Lung (tissue), 17 donors: ENCODE measurements at places on chromosomes 16 and 17. TPM values are rescaled to one million over a fixed set of nuclear protein-coding genes. Genes with fewer than 3 reads are reported as not detected.

Gene KRTAP17-1
- total RNA-seq, result not detected

Gene RDM1
- total RNA-seq, result not detected

Gene KRT24
- total RNA-seq, result not detected

Gene ADORA2B
- total RNA-seq, result 9.3 TPM

Gene CLEC10A
- total RNA-seq, result 3.7 TPM

Gene GOSR1
- 40.7 TPM for total RNA-seq

Gene TPSD1
- not detected for total RNA-seq

- H3K4me1 ChIP-seq, result peaks cover 3% of the 10 kb centered on the region
- H3K4me3 ChIP-seq, result no peak overlapping the region
- DNase-seq, result peak; percentile 84
These were observed 4.6 kb downstream of the DHX58 start for GRCh38 chr17:42107597-42108576.

DNA sequence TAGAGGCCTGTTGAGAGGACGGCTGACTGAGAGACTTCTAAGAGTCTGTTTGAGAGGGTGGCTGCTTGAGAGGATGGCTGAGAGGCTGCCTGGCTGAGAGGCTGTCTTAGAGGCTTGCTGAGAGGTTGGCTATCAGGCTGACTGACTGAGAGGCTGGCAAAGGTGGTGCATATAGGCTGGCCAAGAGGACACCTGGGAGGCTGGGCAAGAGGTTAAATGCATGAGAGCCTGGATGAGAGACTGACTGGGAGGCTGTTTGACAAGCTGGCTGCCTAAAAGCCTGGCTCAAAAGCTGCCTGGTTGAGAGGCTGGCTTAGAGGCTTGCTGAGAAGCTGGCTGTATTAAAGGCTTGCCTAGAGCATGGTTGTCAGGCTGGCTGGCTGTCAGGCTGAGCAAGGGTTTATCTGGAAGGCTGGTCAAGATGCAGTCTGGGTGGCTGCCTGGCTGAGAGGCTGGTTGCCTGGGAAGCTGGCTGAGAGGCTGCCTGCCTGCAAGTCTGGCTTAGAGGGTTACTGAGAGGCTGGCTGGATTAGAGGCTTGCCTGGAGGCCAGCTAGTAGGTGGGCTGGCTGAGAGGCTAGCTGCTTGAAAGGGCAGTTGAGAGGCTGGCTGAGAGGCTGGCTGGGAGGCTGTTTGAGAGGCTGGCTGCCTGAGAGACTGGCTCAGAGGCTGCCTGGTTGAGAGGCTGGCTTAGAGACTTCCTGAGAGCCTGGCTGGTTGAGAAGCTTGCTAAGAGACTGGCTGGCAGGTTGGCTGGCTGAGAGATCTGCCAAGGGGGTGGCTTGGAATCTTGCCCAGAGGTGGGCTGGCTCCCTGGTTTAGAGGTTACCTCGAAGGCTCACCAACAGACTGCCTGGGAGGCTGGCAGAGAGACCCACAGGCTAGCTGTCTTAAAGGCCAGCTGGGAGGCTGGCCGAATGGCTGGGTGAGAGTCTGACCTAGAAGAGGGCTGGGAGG is 38.3 kb upstream of the ACSM2B start:
- no peaks in the 10 kb centered on the region for H3K27me3 ChIP-seq
- no peaks in the 10 kb centered on the region for H3K36me3 ChIP-seq
- H3K27ac ChIP-seq, result peak overlapping the region; percentile 44
- no peak overlapping the region for H3K4me3 ChIP-seq

DNA sequence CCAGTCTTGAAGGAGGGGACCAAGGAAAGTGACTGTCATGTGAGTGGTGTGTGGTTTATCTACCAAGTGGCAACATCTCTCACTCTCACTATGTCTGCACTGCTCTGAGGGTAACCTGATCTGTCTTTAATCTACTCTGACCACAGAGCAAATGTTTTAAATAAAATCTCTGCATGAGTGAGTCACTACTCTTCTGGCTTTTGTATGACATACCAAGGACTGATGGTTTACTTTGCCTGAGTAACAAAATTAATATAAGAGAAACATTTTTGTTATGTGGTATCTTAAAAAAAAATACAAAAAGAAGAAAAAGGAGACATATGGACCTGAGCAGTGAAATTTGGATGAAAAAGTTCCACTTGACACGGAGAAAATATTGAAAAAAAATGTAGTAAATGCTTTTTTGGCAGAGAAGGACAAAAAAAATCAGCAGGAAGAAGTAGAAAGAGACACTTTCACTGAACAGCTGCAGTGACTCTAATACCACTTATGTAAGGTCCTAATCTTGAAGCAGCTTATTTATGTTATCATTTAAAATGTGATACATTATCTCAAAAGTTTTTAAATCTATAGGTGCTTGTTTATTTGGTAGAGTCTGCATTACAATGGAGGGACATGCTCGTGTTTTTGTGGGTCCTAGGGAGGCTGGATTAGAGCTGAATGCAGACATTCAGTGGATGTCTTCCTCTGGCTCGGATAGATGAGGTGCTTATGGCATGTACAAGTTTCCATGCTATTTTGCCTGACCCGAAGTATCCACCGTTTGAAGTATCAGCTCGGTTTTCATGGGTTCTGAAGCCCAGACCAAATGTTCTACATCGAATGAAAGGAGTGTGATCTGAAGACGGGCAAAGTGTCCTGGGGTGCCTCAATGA is 240.7 kb downstream of the MAP2K6 start:
- H3K27me3 ChIP-seq, result no peaks in the 10 kb centered on the region
- H3K27ac ChIP-seq, result no peak overlapping the region
- H3K4me1 ChIP-seq, result no peaks in the 10 kb centered on the region

GRCh38 chr17:82517230-82517865 is 2.2 kb upstream of the FOXK2 start:
- H3K27me3 ChIP-seq, result no peaks in the 10 kb centered on the region
- peak overlapping the region; percentile 22 for H3K27ac ChIP-seq
- no peaks in the 10 kb centered on the region for H3K4me1 ChIP-seq
- H3K4me3 ChIP-seq, result no peak overlapping the region

GRCh38 chr17:47119746-47120520 is 69.2 kb downstream of the CDC27 start:
- H3K36me3 ChIP-seq, result peaks cover 14% of the 10 kb centered on the region
- H3K4me3 ChIP-seq, result no peak overlapping the region
- no peaks in the 10 kb centered on the region for H3K27me3 ChIP-seq
- H3K27ac ChIP-seq, result no peak overlapping the region

DNA sequence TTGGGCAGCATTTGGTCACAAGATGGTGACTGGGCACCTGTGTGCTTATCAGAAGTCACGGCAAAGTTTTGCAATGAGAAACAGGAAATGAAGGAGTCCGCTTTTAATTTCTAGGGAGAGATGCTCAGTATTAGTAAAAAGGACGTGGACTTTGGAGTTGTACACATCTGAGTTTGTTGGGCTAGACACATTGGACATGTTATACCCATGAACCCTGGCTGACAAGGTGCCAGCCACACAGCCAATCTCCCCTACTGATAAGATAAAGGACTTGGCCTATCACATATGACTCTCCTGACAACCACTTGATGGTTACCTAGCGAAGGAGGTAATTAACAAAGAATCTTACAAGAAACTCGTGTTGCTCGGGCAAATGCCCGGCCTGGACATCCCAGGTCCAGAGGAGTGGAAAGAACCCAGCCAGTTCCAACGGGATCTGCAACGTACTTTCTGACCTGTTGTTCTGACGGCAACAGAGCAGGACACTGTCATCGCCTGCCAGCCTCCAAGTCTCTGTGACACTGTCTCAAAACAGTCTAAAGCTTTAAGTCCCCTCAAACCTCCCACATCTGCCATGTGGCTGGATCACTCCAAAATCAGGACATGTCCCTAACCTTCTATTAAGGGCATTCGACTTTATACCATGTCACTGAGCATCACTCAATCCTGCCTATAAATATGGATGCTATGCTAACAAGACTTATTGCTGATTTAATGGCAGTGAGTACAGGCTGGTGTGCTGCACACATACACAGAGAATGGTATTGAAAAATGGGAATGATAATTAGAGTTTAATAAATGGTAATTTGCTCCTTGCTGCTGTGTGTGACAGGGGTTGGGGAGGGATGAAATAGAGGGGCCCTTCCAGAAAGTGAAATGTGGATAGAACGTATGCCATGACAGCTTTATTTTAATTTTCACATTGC is 47.6 kb upstream of the LYRM9 start:
- peaks cover 18% of the 10 kb centered on the region for H3K27me3 ChIP-seq
- no peaks in the 10 kb centered on the region for H3K36me3 ChIP-seq
- no peaks in the 10 kb centered on the region for H3K4me1 ChIP-seq
- no peak overlapping the region for H3K27ac ChIP-seq

GRCh38 chr17:55606488-55606815 is 95.2 kb upstream of the SMIM36 start:
- DNase-seq, result peak; percentile 50
- no peak overlapping the region for H3K27ac ChIP-seq
- no peaks in the 10 kb centered on the region for H3K36me3 ChIP-seq
- no peak overlapping the region for H3K4me3 ChIP-seq
- H3K27me3 ChIP-seq, result no peaks in the 10 kb centered on the region

GRCh38 chr16:87457061-87457611 is 35.7 kb downstream of the ZCCHC14 start:
- no peak overlapping the region for H3K4me3 ChIP-seq
- DNase-seq, result no peak
- H3K27ac ChIP-seq, result no peak overlapping the region
- H3K27me3 ChIP-seq, result no peaks in the 10 kb centered on the region
- peaks cover 22% of the 10 kb centered on the region for H3K36me3 ChIP-seq

- H3K27me3 ChIP-seq, result no peaks in the 10 kb centered on the region
- no peaks in the 10 kb centered on the region for H3K36me3 ChIP-seq
- no peak overlapping the region for H3K27ac ChIP-seq
- no peak for DNase-seq
- no peak overlapping the region for H3K4me3 ChIP-seq
These were observed 20.0 kb upstream of the HERPUD1 start for GRCh38 chr16:56911771-56912571.

DNA sequence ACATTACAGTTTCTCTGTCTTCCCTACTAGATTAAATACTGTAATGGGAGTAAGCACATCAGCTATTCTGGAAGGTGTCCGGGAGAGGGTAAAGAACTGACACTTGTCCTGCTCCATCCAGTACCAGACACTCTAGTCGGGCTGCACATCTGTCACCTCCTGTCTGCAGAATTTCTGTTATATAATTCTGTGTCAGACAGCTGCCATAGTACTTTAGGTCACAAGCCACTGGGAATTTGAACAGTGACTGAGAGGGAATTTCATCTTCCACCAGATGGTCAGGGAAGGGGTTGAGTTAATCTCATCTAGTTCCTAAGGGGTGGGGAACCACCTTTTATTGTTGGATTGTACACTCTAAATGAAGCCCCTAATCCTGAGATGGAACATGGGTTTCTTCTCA is 58.6 kb upstream of the NUDT7 start:
- H3K27me3 ChIP-seq, result peaks cover under 1% of the 10 kb centered on the region
- H3K4me1 ChIP-seq, result peaks cover 23% of the 10 kb centered on the region
- no peak overlapping the region for H3K4me3 ChIP-seq
- H3K27ac ChIP-seq, result no peak overlapping the region
- H3K36me3 ChIP-seq, result no peaks in the 10 kb centered on the region
- no peak for DNase-seq

- no peak overlapping the region for H3K27ac ChIP-seq
- H3K4me1 ChIP-seq, result no peaks in the 10 kb centered on the region
- DNase-seq, result no peak
These were observed 158.1 kb upstream of the SDK2 start for GRCh38 chr17:73802314-73802713.

DNA sequence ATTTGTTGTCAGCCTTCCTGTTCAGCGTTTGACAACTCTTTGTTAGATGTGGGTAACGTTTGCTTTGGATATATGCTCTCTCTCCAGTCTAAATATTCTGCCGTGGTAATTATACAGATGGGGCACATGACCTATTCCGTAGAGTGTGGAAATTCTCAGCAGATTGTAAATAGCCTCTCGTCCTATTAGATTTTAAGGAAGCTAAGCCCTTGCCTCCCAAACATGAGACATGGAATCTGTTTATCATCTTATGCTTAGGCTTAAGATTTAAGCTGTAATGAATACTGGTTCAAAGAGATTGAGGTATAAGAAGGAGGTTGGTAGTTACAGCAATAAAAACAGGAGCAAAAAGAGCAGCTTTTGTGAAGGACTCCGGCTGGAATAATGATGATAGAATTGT is 87.4 kb downstream of the RBFOX1 start:
- no peaks in the 10 kb centered on the region for H3K4me1 ChIP-seq
- no peak overlapping the region for H3K27ac ChIP-seq
- H3K4me3 ChIP-seq, result no peak overlapping the region

GRCh38 chr17:78438694-78439325 is 60.4 kb downstream of the PGS1 start:
- DNase-seq, result no peak
- H3K36me3 ChIP-seq, result no peaks in the 10 kb centered on the region
- H3K4me1 ChIP-seq, result no peaks in the 10 kb centered on the region
- H3K27me3 ChIP-seq, result no peaks in the 10 kb centered on the region
